ENCODE measurements at places on chromosomes 11 and 22.

- DNase-seq: no peak
Measured at GRCh38 chr22:24023204-24023789, 12.2 kb downstream of the CABIN1 start.

DNA sequence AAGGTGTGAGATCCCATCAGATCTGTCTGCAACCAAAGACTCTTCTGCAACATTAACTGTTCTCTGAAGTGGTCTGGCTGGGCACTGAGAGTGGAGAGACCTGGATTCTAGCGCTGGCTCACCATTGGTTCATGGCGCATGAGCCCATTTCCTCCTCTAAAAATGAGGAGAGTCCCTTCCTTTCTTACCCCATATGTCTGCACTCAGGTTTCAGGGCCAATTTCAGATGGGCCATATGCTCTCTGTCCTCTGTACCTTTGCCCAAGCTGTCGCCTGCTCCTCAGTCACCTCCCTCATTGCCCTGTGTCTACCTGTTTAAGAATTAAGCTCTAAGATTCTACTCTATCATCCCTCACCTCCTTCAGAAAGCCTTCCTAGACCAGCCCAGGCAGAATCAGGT lies 484.7 kb downstream of the INSC start:
- DNase-seq: no peak

GRCh38 chr11:65217441-65218423 lies 36.0 kb downstream of the CAPN1 start:
- no peak for DNase-seq

DNA sequence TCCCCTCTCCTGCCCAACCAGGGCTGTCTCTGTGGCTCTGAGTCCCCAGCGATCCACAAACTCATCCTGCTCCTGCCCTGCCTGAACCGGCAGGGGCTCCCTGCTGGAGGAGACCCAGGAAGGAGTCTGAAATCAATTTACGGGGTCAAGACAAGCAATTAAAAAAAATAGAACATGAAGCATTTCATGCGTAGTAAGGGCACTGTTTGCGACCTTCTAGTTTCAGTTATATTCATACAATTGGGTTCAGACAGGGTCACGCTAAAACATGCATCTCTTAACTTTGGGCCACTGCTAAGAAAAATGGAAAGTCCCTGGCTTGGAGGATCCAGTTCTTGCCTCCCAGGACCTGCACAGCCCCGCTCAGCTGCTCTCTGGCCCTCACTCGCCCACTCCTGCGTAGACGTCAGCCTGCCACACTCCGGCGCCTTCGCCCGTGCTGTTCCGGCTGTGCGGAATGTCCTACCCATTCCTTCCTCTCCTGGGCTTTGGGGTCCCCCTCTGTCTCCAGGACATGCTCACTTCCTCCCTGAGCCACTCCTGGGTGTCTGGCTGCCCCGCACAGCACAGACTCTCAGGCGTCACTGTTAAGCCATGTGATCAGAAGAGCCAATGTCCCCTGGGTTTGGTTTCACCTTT lies 12.8 kb downstream of the NFAM1 start:
- DNase-seq: no peak

DNA sequence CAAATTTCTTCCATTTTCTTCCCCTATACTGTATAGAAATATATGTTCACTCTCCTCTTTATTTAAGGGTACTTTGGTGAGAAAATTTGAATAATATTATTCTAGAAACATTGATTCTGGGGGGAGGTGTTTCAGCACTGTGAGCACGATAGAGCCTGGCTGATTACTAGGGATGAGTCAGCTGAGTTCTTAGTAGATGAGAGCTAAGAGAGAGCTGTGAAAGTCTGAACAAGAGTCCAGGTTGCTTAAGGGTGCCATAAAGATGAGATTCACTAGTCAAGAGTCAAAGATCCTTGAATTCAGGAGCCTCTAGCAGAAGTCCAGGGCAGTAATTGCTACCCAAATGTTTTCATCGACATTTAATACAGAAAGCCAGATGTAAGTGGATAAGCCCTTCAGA lies 756.6 kb upstream of the API5 start:
- no peak for DNase-seq

GRCh38 chr11:1129611-1130160 lies 28.1 kb upstream of the MUC5AC start:
- no peak for DNase-seq

DNA sequence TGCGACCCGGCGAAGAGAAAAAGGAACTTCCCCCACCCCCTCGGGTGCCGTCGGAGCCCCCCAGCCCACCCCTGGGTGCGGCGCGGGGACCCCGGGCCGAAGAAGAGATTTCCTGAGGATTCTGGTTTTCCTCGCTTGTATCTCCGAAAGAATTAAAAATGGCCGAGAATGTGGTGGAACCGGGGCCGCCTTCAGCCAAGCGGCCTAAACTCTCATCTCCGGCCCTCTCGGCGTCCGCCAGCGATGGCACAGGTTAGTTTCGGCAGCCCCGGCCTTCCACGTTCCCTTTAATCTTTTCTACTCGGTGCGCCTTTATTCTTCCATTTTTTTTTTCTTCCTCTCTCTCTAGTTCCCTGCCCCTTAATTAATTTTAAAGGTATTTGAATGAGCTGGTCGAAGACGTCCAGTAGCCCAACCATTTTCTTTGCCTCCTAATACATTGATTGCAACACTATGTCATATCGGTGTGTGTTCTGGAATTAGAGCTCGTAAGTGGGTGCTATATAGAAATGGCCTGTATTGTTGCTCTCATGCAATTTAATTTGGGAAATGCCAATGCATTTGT lies 537 bp downstream of the EP300 start:
- no peak for DNase-seq

GRCh38 chr11:9740202-9740883 lies 76.5 kb downstream of the SWAP70 start:
- DNase-seq: no peak

DNA sequence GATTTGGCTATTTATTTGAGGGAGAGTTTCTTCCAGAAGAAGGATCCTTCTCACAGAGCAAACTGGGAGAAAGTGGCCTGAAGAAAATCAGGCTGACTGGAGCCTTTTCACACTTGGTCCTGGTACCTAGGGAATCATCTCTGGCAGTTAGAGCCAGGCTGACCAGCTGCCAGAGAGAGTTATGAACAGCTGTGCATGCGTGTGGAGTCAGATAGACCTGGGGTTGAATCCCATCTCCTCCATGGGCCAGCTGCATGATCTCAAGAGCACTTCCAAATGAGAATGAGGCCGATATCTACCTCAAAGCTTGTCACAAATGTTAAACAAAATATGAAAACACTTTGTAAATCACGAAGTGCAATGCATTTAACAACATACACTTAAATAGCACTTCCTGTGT lies 390.0 kb downstream of the TENM4 start:
- DNase-seq: no peak

GRCh38 chr22:41966607-41967240 lies 2.5 kb upstream of the SEPTIN3 start:
- DNase-seq: no peak

GRCh38 chr11:31782257-31782656 lies 28.9 kb downstream of the PAX6 start:
- DNase-seq: no peak

- DNase-seq: no peak
Measured at GRCh38 chr22:18013436-18013835, 10.9 kb downstream of the MICAL3 start.

GRCh38 chr11:9176136-9176535 lies 84.7 kb upstream of the SCUBE2 start:
- no peak for DNase-seq

DNA sequence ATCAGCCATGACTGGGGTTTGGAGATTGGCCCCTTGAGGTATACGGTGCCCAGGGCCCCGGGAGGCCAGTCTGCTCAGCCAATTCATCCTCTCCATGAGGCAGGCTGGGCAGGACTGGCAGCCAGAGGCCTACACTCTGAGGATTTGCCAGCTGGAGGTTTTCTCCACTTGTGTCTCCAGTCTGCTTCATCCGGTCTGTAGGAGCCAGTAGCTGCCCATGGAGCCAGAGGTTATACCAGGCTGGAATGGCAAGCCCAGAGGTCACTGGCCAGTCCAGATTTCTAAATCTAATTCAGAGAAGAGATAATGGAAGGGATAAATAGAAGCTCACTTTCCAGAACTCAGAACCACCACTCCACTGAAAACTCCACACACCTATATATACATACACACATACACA lies 10.0 kb downstream of the FHIP1B start:
- DNase-seq: no peak

GRCh38 chr11:45968901-45969300 lies 46.4 kb downstream of the LARGE2 start:
- no peak for DNase-seq

- no peak for DNase-seq
Measured at GRCh38 chr11:23711981-23712380, 784.9 kb upstream of the LUZP2 start.

DNA sequence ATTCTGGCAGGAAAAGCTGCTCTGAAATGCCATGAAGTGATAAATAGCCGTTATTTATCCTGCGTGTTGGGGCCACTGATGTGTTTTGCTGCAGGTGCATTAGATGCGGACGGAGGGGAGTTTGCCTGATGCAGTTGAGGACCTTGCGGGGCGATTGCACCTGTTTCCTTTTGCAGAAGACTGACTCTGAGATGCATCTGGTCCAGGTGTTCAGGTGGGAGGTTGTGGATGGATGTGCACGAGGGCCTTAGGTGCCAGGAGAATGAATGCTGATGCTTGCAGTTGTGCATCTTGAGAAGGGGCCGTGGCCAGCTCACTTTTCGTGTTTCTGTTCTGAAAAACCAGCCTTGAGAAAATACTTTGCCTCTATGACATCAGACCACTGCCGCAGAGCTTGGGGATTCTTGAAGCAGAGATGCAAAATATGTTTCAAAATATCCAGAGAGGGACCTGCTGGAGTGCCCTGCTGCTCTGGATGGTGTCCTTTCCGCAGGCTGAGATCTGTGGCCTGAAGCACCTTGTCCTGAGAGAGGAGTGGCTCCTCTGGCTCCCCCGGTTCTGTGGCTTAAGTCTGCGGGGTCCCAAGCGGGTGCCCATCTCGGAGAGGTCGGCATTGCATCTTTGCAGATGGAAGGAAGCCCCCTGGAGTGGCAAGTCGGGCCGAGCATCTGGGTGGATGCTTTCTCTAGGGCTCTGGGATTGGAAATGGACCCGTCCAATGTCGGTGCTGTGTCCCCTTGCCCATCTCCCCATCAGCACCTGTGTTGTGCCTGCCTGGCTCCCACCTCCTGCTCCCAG lies 1031.1 kb downstream of the TBC1D22A start:
- no peak for DNase-seq

DNA sequence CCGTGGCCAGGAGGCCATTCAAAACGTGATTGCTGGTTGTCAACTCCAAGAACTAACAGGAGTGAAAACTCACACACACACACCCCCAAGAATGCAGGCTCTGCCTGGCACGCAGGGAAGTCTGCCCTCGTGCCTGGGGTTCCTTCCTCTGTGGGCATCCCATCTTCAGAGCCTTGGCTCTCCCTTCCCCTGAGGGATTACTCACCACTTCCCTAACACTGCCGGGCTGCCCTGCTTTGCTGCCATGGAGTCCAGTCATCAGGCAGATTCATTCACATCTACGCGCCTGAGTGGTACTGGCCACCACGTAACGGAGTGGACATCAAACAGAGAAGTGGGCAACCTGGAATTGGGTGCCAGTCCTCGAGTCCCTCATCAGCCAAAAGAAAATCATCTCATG lies 120.7 kb upstream of the TMEM45B start:
- no peak for DNase-seq

GRCh38 chr22:44412136-44412731 lies 85.8 kb downstream of the RTL6 start:
- no peak for DNase-seq

DNA sequence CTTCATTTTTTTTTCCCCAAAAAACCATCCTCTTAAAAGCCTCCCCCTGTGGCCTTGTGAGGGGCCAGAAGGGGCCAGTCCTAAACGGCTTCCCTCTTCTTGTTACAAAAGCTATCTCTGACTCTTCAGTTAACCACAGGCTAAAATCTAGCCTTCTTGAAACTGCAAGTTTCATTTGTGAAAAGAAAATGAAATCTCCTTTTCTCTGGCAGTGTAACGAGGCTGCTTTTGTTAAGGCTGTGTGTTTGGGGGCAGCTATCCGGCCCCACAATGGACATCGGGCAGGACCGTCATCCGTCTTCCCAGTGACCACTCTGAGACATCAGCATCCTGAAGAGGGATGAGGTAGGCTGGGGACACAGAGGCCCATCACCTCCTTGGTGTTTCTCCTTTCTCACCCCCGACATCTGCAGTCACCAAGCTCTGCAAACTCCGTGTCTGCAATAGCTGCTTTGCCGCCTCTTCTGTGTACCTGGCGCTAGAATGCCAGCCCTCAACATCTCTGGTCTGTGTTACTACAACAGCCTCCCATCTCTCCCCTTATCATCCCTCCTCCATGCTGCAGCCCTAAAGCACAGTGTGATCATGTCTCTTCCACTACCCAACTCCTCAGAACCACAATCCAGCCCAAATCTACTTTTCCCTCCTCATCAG lies 94.0 kb downstream of the RCN1 start:
- DNase-seq: no peak

- no peak for DNase-seq
Measured at GRCh38 chr22:45997077-45997776, 20.3 kb upstream of the WNT7B start.

DNA sequence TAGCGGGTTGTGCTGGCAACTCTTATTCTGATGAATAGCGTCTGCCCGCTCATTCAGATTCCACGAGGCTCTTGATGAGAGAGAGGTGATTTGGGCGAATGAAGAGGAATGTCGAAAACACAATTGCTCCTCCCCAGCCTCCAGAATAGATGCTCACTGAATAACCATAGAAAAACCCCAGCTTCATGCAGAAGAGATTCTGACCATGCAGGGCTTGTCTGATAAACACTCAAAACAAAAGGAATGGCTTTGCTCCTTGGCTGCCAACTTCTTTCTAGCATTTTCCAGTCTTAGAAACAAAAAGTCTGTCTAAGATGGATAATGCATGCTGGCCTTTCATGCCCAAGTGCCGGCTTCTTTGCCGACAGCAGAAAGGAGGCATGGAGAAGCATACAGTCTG lies 569.5 kb downstream of the MN1 start:
- DNase-seq: no peak

GRCh38 chr11:71240865-71241691 lies 11.3 kb downstream of the SHANK2 start:
- DNase-seq: no peak

GRCh38 chr11:48109046-48109666 lies 107.5 kb upstream of the OR4B1 start:
- no peak for DNase-seq

Measured in activated CD4-positive, alpha-beta T cell treated with anti-CD3 and anti-CD28 coated beads, Interleukin-2, amount 50 U/mL, for 4 hours (primary cell).